Left lobe of liver (tissue), 2 donors: ENCODE measurements at places on chromosomes 2 and 18. TPM values are rescaled to one million over a fixed set of nuclear protein-coding genes. Genes with fewer than 3 reads are reported as not detected.

DNA sequence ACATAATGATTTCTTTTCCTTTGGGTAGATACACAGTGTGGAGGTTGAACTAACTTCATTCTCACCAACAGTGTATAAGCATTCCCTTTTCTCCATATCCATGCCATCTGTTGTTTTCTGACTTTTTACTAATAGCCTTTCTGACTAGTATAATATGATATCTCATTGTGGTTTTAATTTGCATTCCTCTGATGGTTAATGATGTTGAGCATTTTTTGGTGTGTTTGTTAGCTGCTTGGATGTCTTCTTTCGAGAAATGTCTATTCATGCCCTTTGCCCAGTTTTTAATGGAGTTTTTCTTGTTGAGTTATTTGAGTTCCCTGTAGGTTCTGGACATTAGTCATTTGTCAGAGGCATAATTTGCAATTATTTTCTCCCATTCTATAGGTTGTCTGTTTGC, 59.8 kb downstream of the MARCHF4 start:
- DNase-seq = no peak

GRCh38 chr2:237345411-237345810, 68.6 kb downstream of the COL6A3 start:
- no peak for DNase-seq

DNA sequence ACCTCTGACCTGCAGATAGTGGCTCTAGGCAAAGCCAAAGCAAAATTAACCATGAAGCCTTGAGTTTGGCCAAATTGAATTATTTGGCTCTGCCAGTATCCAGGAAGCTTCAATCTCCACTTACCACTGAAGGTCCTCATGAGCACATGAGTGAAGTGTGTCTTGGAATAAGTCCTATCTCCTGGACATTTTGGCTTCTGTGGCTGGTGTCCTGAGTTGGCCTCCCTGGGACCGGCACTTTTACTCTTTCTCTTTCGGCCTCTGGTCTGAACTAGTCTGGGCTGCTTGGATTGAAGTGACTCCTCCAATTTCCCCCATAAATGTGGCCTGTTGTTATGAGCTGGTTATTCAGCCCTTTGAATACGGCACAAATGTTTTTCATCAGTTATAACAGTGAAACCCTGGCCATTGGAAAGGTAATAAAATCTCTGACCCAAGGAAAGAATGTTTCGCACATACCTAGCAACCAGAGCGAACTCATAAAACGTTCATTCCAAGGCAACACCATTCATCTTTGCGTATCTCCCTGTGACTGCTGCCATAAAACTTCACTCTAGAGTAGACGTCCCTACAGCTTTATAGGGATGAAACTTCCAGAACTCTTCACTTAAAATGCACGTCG, 216.4 kb downstream of the LPIN1 start:
- DNase-seq = no peak

Gene UGT1A10
- 0.45 TPM for total RNA-seq

GRCh38 chr18:63974991-63975390, 5.1 kb downstream of the SERPINB8 start:
- DNase-seq = peak; percentile 61

DNA sequence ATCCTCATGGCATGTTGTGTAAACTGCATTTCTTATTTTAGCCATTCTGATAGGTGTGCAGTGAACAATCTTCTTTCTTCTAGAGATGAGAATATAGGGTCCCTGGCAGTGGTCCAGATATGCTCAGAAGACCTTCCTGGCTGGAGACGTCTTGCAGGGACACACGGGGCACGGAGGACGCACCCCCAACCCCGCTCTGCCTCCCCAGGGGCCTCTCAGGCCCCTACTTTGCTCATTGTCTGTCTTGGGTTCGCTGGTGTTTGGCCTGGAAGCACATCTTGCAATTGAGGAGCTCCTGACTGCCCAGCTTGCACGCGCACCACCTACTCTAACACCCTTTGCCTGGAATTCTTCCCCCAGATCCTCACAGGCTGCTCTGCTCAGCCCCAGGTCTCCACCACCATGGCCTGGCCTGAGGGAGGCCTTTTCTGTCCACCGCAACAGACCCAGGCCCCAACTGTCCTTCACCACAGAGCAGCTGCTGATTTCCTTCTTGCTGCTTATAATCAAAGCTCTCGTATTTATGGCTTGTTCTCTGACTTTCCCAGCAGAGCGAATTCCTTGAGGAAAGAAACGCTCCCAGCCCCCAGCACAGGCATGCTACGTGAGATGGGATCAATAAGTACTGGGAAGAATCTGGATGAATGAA, 295.9 kb upstream of the HDAC4 start:
- DNase-seq = no peak

- DNase-seq = no peak
Observed at GRCh38 chr18:65018184-65018583, 732.6 kb upstream of the CDH7 start.

DNA sequence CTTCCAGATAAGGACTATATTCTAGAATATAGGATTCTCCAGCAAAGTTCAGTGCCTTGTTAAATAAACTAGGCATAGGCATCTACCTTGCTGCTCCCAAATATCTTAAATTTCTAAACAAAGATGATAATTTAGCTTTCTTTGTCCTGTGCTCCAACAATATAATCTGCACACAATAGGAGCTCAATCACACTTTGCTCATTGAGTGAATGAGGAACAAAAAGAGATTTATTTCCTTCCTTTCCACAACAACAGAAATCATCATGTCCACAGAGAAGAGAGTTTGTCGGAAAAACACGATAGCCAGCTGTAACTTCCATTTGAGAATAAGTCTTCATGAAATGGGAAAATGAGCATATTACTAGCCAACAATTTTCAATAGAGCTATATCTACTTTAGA, 256.7 kb downstream of the TCF4 start:
- DNase-seq = no peak

Gene LONRF2
- 0.68 TPM for total RNA-seq

DNA sequence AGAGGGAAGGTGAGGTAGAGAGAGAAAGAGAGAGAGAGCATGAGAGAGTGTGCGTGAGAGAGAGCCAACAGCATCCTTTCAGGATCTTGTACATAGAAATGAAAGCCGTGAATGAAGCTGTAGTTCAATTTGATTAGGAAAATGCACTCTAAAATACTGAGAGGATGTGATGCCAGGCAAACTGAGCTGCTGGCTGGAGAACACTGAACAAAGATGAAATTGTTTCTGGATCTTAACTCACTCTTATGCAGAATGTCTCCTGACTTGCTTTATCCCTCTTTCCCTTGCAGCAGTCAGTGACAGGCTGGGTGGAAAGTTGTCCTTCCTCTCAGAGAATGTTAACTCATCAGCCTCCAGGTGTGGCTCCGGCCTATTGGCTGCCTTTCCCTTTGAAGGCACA, 10.7 kb downstream of the LYPD1 start:
- DNase-seq = no peak

DNA sequence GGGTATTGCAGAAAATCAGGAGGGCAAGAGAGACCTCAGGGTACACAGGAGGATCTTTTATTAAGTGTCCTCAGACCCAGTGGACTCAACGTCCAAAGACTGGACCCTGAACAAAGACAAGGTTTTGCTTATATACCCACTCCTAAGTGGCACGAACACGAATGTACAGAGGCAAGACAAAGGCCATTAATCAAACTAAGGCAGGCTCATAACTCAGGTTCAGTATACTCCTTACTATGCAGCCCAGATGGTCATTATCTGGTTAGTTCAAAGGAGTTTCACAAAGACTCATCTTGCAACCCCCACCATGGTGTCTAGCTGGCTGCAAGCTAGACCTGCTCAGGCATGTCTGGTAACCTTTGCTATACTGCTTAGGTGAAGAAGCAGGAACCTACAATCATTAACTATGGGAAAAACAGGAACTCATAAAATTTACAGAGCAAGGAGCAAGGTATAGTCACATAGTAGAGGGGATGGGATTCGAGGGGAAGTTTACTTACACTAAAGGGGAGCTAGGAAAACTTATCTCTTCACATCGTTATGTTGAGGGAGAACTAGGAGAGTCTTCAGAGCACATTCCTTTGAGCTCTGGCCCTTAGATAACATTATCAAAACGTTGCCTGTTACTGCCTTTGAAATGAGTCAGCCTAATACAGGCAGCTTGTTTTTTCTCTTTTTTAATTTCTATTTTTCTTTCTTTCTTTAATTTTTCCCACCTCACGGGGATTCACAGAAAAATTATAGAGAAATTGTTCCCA, 33.9 kb downstream of the SLC4A3 start:
- no peak for DNase-seq

- DNase-seq = peak; percentile 44
Observed at GRCh38 chr2:240465765-240466578, 30.5 kb downstream of the GPC1 start.

- peak; percentile 10 for DNase-seq
Observed at GRCh38 chr2:126921066-126921465, 22.4 kb downstream of the TEX51 start.

DNA sequence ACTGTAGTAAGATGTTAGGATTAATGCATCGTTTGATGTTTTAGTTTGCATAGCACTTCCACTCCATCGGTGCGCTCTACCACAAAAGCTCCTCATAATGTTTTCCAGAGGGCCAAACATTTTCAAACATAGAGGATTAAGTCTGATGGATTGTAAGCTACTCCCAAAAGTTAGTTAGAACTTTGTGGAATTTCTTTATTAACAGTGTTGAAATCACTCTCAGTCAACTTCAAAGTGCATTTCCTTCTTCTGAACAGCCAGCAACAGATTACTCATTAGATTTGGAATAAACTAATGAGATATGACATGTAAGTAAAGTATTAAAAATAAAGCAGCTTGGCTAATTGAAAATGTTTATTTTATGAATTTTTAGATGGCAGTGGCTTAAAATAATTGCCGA, 30.1 kb upstream of the CTAGE1 start:
- DNase-seq = no peak

DNA sequence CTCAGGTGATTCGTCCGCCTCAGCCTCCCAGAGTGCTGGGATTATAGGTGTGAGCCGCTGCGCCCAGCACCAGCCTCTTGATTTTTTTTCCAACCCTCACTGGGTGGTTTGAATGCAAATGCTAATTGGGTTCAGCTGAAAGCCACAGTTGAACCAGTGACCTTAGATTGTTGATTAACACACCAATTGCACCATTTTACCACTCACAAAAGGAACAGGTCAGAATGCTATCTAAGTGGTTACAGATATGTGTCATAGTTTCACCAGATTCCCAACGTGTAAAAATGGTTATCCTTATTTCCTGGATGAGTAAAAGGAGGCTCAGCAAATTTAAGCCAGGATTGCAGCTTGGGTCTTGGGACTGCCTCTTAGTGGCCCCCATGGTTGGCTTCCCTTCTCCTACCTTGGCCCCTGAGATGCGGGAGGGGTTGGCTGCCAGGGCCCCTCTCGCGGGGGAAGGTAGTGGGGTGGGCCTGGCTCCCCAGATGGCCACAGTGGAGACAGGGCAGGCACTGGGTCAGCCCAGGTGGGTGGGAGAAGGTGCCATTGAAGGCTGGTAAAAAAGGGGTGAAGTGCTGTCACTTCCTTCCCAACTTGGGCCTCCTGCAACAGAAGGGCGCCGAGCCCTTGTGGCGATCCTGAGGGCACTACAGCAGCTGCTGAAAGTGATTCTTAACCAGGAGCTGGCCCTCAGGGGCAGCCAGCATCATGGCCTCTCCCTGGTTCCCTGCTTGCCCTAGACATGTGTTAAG, 164.9 kb upstream of the HAAO start:
- DNase-seq = peak; percentile 65

DNA sequence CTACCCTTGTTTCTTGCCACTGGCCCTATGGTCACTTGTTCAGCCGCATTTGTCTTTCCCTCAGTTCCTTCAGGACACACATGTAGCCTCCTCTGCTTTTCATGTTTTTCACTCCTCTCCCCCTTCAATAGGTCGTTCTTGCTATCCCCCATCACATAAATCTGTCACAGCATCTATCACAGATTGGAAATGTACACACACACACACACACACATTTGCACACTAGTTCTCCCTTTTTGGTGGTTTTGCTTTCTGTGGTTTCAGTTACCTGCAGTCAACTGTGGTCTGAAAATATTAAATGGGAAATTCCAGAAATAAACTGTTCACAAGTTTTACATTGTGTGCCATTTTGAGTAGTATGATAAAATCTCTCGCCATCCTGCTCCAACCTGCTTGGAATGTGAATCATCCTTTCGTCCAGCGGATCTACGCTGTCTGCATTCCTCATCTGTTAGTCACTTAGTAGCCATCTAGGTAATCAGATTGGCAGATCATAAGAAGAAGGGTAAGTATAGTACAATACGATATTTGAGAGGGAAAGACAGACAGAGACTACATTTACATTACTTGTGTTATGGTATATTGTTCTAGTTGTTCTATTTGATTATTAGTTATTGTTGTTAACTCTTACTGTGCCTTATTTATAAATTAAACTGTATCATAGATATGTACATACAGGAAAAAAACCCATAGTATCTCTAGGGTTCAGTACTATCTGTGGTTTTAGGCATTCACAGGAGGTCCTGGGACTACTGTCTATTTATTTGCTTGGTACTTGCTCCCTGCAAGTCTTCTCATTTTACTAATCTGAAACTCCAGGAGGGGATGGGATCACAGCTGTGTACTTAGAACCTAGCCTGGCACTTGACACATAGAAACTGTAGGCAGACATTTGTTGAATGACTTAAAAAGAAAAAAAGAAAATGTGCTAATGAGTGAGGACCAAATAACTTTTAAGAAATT, 86.1 kb upstream of the PNPT1 start:
- no peak for DNase-seq

DNA sequence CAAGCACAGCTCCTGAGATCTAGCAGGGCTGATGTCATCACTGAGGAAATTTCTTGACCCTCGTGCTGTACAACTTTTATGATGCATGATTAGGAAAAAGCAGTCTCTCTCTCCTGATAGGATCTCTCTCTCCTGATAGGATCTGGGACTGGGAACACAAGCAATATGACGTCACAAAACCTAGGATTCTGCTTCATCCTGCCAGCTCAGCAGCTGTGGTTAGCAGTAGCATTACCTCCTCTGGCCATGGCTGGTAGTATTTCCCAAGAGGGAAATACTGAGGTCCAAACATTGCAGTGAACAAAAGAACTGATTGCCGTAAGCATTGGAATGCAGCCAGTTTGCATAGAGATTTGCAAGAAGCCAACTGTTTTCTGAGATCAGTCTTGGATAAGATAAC, 521.2 kb upstream of the POU3F3 start:
- no peak for DNase-seq

Gene SEC11C
- total RNA-seq = 94.7 TPM

Gene SMYD1
- not detected for total RNA-seq

GRCh38 chr2:233142355-233142897, 82.3 kb downstream of the INPP5D start:
- DNase-seq = no peak

Gene MARCHF4
- not detected for total RNA-seq

Gene FOXI3
- not detected for total RNA-seq

DNA sequence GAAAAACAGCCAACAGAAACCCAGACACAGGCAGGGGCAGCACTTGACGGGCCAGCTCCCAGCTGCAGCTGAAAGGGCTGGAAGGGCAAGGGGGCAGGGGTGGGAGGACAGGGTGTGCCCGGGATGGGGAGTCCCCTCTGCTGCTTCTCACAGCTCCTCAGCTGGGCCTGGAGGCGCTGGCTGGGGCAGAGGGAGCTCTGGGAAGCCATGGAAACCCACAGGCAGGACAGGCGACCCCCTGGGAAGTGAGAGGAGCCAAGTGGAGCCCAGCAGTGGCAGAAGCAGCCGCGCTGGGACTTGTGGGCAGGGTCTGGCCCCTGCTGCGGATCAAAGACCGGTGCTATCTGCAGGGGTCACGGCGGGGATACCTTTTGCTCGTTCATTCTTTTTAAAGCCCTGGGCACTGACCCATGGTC, 20.7 kb downstream of the OTOF start:
- DNase-seq = no peak

Gene SCN7A
- 0.73 TPM for total RNA-seq

- DNase-seq = no peak
Observed at GRCh38 chr2:230023313-230023712, 45.4 kb downstream of the SLC16A14 start.

- DNase-seq = no peak
Observed at GRCh38 chr2:216659276-216659675, 26.1 kb downstream of the IGFBP2 start.
